ENCODE measurements at places on chromosomes 4 and X.

DNA sequence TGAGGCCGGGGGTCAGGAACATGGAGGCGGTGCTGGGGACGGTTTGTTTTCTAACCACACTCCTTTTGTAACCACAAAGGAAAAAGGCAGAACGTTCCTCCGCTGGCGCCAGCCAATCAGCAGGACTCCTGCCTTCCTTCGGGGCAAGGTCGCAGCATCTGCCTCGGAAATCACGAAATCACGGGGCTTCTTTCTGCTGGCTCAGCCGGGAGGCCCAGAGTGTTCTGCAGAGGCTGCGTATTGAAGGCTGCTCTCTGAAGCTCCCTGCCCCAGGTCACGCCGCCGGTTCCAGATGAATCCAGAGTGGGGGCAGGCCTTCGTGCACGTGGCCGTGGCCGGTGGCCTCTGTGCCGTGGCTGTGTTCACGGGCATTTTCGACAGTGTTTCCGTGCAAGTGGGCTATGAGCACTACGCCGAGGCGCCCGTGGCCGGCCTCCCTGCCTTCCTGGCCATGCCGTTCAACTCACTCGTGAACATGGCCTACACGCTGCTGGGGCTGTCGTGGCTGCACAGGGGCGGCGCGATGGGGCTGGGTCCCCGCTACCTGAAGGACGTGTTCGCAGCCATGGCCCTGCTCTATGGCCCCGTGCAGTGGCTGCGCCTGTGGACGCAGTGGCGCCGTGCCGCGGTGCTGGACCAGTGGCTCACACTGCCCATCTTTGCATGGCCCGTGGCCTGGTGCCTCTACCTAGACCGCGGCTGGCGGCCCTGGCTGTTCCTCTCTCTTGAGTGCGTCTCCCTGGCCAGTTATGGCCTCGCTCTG is 9.4 kb downstream of the TMEM187 start:
- no peak for DNase-seq

DNA sequence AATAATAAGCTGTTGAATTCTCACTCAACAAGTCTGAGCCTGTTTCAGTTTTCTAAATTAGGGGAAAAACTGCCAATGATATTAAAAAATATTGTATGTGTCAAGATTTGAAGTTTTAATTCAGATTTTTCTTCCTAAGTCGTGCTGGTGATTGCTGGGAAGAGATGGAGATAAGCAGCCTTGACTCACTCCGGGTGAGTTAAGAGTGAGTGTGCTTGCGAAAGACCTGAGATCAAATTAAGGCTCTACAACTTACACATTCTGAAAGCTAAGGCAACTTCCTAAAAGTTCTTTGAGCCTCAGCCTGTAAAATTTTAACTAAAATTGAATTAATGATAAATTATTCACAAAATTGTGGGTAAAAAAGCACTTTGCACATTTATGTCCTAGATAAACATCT is 1441.2 kb downstream of the PCDH7 start:
- no peak for DNase-seq

DNA sequence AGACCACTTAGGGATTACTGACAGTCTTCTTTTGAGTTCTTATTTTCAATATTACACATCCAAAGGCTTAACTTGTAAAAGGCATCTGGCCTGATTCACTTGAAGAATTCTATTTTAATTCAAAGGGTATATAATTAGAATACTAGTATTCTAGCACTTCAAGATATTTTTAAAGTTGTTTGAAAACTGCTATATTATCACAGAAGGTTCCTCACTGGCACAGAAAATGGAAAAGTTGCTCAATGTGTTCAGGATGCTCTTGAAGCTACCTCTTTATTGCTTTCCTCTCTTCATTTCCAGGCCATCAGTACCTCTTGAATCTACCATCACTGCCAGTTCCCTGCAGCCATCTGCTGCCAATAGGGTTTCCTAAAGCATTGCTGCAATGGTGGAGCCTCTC is 271.4 kb downstream of the KCNIP4 start:
- DNase-seq, result no peak

DNA sequence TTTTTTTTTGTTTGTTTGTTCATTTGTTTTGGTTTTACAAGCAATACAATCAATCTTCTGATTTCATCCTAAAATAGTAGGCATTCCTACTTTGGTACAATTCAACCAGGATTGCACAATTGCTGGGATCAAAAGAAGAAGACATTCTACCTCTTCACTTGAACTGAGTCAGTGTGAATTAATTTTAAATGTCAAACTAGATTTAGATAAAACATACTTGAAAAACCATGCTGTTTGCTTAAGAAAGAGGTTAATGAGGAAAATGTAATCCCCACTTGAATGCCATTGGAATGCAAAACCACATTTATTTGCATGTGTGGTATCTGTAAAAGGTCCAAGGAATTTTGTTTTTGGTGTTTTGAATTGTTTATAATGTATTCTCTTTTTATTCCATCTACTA is 40.5 kb downstream of the HAND2 start:
- DNase-seq, result no peak

DNA sequence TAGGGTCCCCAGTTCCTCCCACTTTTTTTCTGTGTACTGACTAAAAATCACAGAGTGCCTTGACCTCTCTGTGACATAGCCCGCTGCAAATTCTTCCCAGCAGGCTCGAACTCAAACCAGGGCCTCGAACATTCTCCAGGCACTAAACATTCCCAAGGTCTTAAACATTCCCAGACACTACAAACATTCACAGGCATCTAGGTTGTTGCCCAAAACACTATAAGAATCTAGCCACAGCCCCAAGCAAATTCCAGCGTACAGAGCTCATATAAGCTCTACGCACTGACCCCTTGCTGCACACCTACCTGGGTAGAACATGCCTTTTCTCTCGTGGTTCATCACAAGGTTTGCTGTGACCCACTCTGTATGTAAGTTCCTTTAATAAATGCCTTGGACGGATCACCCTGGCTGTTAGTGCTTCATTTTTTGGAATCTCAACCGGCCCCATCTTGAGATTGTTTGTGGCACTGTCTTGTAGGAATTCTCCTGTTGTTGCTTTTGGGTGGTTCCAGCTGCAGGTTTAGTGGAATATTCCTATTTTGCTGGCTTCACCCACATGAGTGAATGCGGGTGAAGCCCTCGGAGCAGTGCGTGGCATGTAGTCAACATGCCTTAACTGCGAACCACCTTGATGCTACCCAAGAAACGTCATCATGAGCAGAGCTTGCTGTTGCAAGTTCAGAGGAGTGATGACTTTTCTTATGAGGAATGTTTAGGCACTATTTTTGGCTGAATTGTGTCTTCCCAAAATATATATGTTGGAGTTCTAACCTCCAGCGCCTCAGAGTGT is 230.0 kb downstream of the HS3ST1 start:
- no peak for DNase-seq

DNA sequence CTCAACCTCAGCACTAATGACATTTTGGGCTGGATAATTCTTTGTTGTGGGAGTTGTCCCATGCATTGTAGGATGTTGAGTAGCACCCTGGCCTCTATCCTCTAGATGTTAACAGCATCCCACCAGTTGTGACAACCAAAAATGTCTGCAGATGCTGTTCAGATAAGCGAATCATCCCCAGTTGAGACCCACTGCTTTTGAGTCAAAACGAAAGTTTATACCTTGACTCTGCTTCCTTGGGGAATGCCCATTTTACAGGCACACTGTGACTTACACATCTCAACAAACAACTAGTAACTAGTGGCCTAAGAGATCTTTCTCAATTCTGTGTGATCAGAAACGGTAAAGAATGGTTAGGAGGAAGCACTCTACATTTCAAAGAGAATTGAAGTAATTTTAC is 37.0 kb downstream of the SEPSECS start:
- no peak for DNase-seq

Measured in cerebellar nuclear complex (tissue), 1 donor.